ENCODE measurements at places on chromosomes 3 and 15.

GRCh38 chr3:72855001-72855400 lies 6.8 kb upstream of the SHQ1 start:
- DNase-seq = no peak

GRCh38 chr3:195441476-195441991 lies 1.3 kb downstream of the ACAP2 start:
- DNase-seq = no peak

DNA sequence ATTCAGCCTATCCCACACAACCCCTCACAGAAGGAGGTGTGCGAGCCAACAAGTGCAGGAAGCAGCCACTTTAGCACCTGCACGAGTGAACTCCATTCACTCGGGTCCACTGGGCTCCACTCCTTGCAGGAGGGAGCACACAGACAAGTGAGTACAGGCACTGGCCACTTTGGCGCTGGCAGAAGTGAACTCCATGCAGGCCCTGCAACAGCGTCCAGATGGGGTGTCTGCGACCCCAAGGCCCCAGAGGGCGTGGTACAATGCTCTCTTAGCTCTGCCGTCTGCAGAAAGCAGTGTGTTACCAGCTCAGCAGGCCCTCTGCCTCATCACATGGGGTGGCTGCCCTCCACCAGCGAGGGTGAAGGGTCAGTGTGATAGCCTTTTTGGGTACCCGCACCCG lies 388.0 kb upstream of the CNTN4 start:
- no peak for DNase-seq

- no peak for DNase-seq
These were observed 53.0 kb upstream of the CORO2B start for GRCh38 chr15:68525815-68526214.

DNA sequence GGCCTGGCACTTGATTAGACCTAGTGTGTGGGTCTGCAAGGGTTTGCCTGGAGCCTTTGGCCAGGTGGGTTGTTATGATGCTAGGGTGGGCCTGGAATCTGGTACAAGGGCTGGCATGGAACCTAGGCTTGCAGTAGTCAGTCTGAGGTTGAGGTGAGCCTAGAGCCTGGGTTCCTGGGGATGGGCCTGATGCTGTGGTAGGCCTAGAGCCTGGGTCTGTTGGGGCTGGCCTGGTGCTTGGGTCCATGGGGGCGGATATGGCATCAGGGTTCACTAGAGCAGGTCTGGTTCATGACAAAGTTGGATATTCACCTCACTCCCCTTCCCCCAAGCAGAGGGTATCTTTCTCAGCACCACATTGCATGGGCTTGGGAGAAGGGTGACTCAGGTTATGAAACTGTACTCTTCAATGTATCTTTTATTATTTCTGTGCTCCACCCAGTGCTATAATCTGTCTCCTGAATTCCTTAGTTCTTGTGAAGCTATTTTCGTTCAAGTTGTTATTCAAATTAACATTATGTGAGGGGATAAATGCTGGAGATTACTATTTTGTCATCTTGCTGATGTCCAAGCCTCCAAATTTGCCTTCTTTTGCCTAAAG lies 274.4 kb downstream of the NFKBIZ start:
- no peak for DNase-seq

Measured in stimulated activated CD4-positive, alpha-beta T cell treated with anti-CD3 and anti-CD28 coated beads, Interleukin-4, amount 100 ng/mL, for 4 hours (primary cell).